Fibroblast of villous mesenchyme (primary cell): ENCODE measurements at places on chromosomes 2 and 18. TPM values are rescaled to one million over a fixed set of nuclear protein-coding genes. Genes with fewer than 3 reads are reported as not detected.
A peak's percentile ranks its signal among the peaks of the same experiment; 100 is the strongest.

Gene ASPRV1
- under 0.01 and 0.43 TPM in 2 replicates for total RNA-seq

DNA sequence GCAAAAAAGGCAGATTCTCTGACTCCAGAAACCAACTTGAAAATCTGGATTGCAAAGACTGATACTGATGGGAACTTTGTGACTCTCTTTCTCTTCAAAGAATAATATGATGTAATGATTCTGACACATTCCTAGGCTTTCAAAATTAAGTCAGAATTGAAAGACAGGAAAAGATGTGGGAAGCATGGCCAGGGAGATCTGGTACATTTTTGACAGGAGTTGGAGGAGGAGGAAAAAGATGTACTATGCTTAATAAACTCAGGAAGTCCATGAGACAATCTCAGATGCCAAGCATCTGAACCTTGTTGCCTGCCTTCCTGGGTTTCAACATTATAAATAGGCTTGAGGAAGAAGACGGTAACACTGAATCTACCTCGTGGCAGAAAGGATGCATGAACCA, 34.2 kb downstream of the KLF7 start:
- DNase-seq = no peak

DNA sequence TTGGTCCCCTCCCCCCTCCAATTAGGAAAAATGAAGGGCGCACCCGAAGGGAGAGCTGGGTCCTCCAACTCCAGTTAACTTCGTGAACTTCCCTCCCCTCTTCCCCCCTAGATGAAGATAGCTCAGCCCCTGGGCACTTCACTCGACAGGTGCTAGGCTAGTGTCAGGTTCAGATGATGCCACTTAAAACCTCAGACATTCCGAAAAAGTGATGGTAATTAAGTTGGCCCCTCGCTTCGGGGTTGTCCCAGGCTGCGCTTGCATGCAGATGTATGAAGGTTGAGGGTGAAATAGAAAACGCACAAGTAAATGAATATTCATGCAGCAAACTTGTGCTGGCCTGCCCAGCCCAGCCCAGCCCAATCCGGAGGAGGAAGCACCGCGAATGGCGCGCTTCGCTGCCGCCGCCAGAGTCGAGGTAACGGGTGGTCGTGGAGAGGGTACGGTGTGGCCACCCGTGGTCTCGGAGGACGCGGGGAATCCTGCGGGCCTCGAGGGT, 3.0 kb upstream of the GBX2 start:
- DNase-seq = no peak

DNA sequence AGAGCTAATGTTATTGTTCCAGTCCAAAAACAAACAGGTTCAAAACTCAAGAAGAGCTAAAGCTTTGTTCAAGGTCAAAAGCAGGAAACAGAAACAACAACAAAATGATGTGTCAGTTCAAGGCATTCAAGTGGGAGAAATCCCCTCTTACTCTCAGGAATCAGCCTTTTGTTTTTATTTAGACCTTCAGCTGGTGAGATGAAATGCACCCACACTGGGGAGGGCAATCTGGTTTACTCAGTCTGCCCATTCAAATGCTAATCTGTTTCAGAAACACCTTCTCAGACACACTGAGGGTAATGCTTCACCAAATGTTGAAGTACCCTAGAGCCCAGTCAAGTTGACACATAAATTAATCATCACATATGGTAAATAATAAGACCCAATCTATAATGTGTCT, 150.6 kb downstream of the TMX3 start:
- no peak for DNase-seq

Gene SCYGR4
- not detected in 2 replicates for total RNA-seq

- DNase-seq = no peak
These were observed 64.0 kb upstream of the MCFD2 start for GRCh38 chr2:46979571-46979979.

GRCh38 chr2:10046931-10047330, 3.6 kb downstream of the KLF11 start:
- DNase-seq = no peak

DNA sequence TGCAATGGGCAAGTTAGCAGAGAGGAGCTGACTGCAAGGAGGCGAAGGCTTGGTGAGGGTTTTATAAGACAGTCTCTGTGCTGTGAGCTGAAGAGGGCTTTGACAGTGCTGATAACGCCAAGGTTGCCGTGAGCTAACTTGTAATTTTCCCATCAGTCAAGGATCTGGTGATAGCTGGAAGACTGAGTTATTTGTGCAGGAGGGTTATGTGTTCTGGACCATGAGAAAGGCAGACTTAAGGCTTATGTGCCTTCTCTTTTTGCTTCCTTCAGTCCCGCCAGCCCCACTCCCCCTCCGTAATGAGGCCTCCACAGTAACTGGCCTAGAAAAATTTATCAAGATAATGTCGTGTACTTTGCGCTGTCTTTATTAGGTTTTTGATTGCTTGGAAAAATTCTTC, 94.6 kb downstream of the RTP5 start:
- peak; percentile 28 for DNase-seq

DNA sequence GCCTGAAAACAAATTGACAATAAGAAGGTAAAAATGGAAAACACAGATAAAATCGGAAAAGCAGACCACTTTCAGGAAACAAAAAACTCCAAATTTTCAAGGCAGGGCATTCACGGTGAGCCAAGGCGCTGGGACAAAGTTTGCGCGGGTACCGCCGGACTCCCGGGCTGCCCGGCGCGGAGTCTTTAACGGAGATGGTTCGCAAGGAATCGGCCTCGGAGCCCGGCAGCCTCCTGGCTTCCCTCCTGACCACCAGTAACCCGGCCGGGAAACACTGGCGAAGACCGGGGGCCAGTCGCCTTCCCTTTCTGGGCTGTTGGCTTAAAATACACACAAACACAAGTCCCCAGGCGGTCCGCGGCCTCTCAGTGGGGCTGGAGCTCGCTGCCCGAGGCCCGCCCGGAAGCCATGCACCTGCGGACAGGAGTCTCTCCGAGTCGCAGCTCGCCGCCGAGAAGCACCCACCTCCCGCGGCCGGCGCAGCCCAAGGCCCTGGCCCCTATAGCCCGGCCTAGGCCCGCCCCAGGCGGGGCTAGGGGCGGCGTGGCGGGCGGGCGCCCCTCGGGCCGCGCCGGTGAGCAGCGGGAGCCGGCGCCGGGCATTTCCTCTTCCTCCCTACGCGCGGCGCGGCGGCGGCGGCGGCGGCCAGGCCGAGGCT, 622 bp upstream of the KCMF1 start:
- peak; percentile 62 for DNase-seq

- peak; percentile 37 for DNase-seq
These were observed 42.8 kb downstream of the METTL8 start for GRCh38 chr2:171390941-171391516.

DNA sequence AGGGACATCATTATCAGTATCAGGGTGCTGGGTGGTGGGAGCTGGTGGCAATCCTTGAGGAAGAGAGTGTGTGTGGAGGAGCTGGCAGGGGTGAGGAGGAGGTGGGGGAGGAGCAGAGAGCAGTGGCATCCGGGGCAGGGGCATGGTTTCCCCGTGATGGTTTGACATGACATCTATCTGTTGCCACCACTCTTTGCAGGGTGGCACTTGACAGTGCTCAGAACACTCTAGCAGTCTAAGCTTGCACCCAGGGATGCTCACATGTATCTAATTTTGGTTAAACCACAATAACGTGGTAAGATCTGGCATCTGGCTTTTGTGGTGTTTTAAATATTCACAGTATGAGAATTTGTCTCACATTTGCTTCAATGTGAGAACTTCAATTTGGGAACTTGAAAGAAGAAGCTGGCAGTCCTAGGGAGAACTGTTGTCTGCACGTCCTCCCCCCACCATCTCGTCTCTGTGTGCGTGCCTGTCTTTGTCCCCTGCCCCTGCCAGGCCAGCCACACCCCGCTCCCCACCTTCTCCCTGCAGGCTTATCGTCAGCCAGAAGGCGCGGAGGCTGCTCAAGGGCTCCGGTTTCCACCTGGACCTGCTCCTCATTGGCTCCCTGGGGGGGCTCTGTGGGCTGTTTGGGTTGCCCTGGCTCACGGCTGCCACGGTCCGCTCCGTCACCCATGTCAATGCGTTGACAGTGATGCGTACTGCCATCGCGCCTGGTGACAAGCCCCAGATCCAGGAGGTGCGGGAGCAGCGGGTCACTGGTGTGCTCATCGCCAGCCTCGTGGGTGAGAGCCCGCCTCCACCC, 11.7 kb downstream of the SLC4A3 start:
- no peak for DNase-seq

GRCh38 chr2:151902829-151903228, 74.6 kb upstream of the ARL5A start:
- DNase-seq = no peak

DNA sequence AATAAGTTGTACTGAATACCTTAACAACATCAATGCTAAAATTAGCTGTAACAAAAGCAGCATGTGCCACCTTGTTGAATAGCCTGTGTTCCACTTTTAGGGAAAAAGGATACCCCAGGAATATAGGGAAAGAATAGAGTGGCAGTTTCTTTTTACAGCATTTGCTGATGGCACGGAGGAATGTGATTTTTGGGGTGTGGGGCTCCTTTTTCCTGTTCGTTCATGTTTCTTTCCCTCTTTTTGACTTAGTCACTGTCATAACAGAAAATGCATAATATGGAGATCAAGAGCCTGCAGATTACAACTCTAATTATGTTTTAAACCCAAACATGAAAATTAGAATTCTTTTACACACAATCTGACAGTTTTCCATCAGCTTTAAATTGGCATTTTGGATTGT, 60.4 kb downstream of the MAP3K20 start:
- DNase-seq = no peak

DNA sequence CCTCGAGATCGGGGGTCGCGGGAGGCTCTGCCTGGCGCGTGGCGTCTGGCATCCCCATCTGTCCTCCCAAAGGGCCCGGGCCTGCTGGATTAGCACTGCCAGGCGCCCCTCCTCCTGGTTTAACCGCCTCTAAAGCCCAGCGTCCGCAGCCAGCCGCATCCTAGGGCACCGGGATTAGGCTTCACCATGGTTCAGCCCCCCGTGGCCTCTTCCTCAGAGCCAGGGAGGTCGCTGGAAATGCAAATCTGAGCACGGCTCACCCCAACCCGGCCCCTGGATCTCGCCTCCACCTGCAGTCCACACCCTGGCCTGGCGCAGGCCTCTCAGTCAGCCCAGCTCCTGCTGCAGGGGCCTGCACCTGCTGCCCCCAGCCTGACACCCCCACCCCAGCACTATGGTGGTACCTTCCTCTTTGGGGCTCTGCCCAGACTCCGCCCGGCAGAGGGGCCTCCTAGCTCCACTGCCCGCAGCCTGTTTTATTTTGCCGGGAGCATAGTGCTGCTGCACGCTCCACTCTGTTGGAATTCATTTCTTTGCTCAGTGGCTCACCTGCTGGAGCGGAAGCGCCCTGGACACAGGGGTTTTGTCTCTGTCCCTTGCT, 13.2 kb downstream of the PRELID3A start:
- DNase-seq = no peak

GRCh38 chr2:218465987-218466633, 47.2 kb downstream of the VIL1 start:
- peak; percentile 46 for DNase-seq

DNA sequence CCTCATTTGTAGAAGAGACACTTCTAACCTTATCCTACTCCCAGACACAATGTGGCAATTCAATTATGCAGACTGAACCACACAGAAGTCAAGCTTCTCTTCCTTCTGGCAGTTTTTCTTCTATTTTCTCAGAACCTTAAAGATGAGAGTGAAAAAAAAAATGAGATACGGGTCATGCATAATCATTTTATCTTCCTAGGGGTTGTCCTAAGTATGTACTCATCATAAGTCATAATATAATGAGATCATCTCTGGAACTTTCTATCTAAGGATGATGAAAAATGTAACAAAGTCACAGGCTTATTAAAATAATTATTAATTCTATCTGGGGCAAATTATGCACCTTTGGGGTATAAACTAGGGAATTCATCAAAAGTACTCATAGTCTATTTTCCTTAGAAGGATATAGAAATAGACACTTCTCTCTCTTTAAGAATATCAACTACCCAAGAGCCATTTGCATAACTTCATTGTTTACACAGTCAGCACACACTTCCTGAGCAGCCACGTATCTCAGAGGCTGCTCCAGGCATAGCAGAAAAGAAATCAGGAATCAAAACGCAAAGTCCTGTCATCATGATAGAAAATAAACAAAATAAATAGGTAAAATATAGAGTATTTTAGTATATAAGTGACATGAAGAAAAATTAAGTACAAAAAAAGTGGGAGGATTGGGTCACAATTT, 345.9 kb upstream of the SPHKAP start:
- no peak for DNase-seq

DNA sequence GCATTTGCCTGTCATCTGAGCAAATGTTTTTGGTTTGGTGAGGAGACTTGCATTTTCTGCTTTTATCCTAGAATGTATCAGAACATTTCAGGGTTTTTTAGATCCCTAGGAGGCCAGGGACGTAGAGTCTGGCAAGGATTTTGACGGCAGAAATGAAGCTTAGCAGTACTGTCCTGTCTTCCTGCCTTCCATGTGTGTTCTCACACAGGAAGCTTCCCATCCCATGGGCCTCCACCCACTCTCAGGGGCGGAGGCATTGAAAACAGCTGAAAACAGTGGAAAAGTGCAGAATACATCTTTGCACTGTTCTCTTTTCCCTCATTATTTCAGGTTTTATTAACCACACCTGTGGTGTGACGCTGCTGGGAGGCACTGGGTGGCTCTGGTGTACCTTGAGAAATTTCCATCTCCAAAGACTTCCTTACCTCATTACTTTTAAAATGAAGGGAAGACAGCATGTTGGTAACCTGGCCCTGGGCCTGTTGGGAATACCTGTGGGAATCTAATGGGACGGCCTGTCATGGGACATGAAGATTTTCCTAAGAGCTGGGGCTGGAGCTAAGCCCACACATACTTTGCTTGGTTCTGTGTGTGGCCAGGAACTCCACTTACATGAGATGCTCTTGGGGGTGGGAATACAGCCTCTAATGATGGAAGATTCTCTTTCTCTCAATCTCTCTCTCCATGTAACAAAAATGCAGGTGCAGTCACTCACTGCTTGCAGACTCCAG, 20.5 kb downstream of the PCARE start:
- DNase-seq = no peak

DNA sequence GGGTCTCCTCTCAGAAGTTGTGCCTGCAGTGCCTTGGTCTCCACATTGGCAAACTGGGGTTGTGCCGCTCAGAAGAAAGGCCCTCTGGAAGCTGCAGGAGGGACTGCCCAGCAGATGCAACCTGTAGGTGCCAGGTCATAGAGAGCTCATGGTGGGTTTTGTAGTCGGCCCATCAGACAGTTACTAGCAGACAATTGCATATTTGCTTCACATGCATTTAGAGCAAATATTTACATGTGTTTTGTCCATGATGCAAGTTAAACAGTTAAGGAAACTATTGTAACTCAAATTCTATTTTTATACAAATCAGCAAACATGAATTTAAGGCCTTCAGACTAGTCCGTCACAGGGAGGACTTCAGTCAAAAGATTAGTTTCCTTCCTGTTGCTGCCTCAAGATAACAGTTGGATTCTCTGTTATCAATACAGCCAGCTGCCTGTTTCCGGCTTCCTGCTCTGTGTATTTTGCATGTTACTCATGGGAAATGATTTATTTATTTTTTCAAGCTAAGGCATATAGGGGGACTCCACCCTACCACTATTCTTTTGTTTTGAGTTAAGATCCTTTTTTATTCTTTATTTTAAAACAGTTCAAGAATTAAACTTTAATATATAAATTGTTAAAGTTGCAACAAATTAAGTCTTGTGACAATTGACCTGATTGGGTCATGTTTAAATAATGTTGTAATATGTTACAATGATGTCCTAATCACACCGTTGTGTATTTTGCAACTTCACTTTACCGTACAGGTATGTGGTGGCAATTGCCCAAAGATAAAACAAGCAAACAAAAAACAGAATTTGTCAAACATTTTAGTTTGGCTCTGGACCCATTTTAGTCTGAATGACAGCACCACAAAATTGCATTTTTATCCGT, 133.5 kb downstream of the SPTBN1 start:
- DNase-seq = peak; percentile 54
